SW 1271 (cell line): ENCODE measurements at places on chromosomes 11 and 22.

DNA sequence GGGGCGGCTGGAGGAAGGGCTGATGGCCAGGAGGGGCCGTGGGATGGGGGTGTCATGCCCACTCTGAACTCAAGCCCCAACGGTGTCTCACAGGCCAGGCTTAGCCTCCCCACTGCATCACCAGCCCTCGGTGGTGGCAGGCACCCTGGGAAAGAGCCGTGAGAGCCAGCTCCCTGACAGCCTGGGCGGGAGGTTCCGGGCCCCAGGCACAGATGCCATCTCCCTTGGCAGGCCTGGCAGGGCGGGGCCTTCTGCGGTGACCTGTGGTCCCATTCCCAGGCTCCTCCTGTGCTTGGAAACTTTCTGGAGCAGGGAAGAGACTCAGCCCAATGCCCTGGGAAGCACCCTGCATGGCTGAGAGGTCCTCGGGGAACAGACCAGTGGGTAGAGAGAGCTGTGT, 4.8 kb downstream of the PHLDA2 start:
- no peak for DNase-seq

- DNase-seq, result no peak
Measured at GRCh38 chr11:13233173-13233745, 44.3 kb upstream of the BMAL1 start.

- no peak for DNase-seq
Measured at GRCh38 chr11:121048464-121049233, 24.7 kb downstream of the TBCEL start.

GRCh38 chr11:68584097-68584496, 100.2 kb upstream of the GAL start:
- DNase-seq, result no peak

GRCh38 chr11:121530257-121530656, 77.5 kb upstream of the SORL1-AS1 start:
- no peak for DNase-seq

- DNase-seq, result no peak
Measured at GRCh38 chr11:44555031-44555800, 10.2 kb upstream of the CD82 start.

GRCh38 chr11:77198440-77198849, 70.4 kb downstream of the MYO7A start:
- DNase-seq, result no peak

GRCh38 chr22:36279219-36279666, 26.3 kb downstream of the APOL1 start:
- DNase-seq, result no peak

DNA sequence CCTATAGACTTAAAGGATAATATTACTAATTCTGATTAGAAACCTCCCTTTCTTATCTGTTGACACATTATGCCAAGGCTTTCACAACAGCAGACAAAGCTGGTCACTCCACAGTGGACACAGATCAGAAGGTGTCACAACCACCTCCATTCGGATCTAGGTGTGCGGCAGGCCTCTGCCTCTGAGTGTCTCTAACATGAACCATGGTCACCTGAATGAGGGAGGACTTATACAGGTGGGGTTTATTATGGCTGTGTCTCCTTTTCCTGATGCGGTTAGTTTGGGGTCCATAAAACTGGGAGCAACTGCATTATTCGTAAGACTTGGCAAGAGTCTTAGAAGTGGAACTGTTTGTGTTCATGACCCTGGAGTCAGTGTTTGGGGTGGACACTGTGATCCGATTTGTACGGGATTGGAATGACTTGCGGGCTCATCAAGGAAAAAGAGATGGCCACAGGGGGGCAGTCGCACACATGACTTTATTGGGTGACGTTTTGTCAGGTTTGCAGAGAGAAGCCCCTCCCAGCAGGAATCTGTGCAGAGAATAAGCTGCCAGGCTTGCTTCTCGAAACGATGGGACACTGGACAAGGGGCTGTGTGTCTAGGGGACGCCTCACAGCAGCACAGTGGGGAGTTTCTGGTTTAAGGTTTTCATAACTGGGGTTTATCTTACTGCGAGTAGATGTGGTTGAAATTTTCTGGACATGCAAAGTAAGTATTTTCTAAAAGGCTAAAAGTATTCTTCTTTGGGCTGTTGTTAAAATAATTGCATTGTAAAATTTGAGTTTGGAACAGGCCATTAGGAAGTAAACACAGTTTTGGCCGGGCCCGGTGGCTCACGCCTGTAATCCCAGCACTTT, 90.6 kb downstream of the GAB4 start:
- DNase-seq, result no peak

DNA sequence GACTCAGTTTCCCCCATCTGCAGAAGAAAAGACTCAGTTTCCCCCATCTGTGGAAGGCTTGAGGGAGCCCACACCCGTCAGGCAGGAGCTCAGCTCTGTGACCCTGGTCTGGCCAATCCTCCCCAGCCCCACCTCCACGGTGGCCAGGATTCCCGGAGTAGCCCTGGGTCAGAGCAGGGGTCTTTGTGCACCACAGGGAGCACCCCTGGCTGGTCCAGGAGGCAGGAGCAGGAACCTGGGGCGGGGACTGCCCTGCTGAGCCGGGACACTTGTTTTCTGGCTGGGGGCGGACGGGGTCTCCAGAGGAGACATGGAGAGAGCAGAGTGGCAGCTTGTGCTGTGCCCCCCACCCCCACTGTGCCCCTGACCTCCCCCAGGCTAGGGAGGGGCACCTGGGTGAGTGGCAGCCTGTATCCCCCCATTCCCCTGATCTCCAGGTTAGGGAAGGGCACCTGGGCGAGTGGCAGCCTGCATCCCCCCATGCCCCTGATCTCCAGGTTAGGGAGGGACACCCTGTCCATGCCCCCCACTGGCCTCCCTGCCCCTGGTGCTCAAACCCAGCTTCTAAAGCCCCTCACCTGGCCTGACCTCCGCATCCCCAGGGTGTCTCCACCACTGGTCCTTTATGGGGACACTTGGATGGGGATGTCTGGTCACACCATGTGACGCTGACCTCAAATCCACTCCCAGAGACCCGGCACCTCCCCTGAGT, 18.8 kb downstream of the IL17REL start:
- no peak for DNase-seq

DNA sequence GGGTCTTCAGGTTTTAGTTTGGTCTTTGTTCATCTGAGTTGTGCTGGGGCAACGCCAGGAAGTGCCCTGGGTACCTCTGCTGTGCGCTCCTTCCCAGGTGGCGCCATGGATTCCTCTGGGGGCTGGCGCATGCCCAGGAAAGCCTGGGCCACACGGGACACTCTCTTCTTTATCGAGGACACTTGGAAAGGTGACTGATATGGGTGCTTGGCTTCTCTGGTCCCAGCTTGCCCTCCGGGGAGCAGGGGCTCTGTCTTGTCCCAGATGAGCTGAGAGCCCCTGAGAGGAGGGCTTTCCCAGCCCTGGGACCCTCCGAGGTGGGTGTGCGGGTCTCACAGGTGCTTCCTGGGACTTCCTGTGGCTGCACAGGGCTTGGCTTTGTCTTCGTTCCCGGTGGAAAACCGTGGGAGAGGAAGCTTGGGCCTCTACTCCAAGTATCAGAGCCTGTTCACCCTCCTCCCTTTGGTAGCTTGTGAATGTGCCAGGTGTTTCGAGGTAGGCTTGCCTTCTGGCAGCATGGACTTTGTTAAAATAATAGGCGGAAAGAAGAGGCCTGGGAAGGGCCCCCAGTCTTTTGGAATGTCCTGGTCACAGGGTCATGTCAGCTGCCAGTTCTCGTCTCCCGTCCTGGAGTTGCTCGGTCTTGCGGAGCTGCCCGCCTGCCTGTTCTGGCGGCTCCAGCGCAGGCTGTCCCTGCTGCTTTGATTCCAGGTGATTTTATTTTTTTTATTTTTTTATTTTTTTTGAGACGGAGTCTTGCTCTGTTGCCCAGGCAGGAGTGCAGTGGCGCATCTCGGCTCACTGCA, 10.1 kb upstream of the NEAT1 start:
- no peak for DNase-seq

DNA sequence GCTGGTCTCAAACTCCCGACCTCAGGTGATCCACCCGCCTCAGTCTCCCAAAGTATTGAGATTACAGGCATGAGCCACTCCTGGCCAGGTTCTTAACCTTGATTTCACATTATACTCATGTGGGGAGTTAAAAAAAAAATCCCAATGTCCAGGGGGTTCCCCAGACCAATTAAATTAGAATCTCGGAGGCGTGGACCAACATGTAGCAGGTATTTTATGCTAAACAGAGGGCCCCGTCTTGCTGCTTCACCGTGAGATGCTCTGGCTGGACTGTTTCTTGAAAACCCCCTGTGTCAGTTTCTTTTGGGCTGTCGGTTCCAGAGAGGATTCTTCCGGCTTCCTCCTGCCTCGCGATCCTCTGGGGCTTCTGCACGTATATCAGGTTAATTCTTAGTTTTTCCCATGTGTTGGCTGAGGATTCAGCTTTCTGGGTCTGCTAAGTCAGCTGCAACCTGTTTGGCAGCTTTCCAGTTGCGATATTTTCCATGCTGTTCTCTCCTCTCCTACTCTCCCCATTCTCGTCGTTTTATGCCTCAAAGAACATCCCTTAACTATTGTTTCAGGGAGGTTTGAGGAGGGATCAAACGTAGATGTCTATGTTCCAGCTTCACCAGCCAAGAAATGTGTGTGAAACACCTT, 50.6 kb upstream of the ACCSL start:
- DNase-seq, result no peak

DNA sequence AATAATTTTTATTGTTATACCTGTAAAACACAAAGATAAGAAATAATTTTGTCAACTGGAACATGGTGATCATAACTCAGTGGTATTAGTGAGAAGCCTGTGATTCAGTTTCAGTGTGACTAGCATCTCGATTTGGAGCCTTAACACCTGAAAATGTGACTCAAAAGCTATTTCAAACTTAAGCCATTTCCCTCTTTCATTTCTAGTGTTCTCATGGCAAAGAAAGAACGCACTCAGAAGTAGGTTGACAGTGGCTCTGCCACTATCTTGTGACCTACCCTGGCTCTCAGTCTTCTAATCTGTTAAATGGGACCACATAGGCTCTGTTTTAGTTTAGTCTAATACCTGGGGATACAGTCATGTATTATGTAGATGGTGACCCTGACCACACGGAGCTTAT, 62.7 kb downstream of the ISX start:
- DNase-seq, result no peak

- no peak for DNase-seq
Measured at GRCh38 chr11:103961010-103961409, 75.4 kb upstream of the DDI1 start.

DNA sequence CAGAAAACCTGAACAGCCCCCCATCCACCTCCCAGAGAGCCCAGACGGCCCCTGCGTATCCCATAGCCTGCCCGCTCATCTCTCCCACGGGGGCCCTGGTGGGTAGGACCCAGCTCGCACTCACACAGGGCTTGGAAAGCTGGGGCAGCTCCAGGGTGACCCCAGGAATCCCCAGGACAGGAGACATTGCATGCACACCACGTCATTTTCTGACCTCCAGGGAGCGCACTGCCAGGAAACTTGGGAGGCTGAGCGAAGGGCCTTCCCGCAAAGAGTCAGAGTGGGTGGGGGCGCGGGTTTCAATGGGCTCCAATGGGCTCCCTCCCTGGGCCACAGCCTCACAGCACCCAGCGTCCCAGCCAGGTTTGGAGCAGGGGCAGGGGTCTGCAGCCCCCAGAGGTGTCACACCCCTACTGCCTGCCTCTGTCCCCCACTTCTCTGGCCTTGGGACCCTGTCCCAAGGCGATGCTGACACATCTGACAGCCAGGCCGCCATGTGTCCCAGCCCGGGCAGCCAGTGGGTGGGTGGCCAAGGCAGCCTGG, 8.2 kb upstream of the SYT8 start:
- DNase-seq, result no peak

GRCh38 chr11:89498845-89499448, 7.8 kb upstream of the NOX4 start:
- no peak for DNase-seq

GRCh38 chr22:24758164-24758799, 16.2 kb downstream of the PIWIL3 start:
- DNase-seq, result peak; percentile 12

- DNase-seq, result no peak
Measured at GRCh38 chr11:113201054-113201818, 113.1 kb upstream of the TTC12 start.

GRCh38 chr22:17888439-17888838, 114.2 kb upstream of the BID start:
- no peak for DNase-seq

DNA sequence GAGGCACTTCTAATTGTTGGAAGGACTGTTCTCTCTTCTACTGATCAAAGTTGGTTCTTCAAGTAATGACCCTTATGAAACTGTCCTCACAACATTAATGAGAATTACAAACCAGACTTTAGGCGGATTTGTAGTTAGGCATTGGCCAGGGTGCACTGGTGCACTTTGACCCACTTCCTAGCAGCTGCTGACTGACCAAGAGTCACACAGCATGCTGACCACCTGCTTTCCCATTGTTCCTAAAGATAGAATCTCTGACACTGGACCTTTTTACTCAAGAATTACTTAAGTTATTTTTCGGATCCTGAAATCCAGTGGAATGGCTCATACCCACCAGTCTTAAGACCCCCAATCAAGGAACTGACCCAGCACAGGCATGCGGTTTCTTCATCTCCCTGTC, 264.0 kb downstream of the ST3GAL4 start:
- DNase-seq, result no peak

- no peak for DNase-seq
Measured at GRCh38 chr11:64444838-64445441, 86.0 kb downstream of the RPS6KA4 start.

GRCh38 chr11:45939836-45940235, 17.4 kb downstream of the LARGE2 start:
- no peak for DNase-seq

- no peak for DNase-seq
Measured at GRCh38 chr11:89182773-89183518, 5.3 kb downstream of the TYR start.

GRCh38 chr11:89922195-89922660, at the start of gene TRIM49D1:
Gene TRIM49D1 (minus strand): TSS chr11:89922245. CDS start chr11:89917710, 4,535 bp downstream.
- DNase-seq, result no peak

GRCh38 chr22:48350456-48350855, 1477.2 kb downstream of the BRD1 start:
- DNase-seq, result no peak

- no peak for DNase-seq
Measured at GRCh38 chr22:31871480-31871879, 72.9 kb upstream of the YWHAH start.

DNA sequence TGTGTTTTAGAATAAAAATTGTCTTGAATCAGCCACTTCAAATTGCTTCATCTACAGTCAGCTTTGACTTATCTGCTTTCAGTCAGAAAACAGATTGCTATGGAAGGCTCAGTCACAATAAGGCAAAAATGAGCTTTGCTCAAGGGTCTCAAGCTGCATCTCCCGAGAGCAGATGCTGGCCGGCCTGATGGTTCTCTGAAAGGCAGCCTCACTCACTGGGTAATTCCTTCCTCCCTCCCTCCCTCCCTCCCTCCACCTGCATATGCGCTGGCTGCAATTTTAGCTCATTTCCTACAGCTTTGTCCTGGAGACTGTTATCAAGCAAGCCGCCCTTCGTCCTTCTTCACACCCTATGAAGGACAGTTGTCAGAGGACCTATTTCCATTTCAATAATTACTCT, 1.6 kb upstream of the IZUMO1R start:
- DNase-seq, result no peak

- DNase-seq, result peak; percentile 22
Measured at GRCh38 chr11:120710354-120711131, 199.0 kb downstream of the GRIK4 start.
